Activated CD8-positive, alpha-beta memory T cell treated with anti-CD3 and anti-CD28 coated beads for 1 hour (primary cell): ENCODE measurements at places on chromosomes 1 and 21.

- no peak for DNase-seq
These were observed 122.5 kb downstream of the LHX4 start for GRCh38 chr1:180352588-180352987.

DNA sequence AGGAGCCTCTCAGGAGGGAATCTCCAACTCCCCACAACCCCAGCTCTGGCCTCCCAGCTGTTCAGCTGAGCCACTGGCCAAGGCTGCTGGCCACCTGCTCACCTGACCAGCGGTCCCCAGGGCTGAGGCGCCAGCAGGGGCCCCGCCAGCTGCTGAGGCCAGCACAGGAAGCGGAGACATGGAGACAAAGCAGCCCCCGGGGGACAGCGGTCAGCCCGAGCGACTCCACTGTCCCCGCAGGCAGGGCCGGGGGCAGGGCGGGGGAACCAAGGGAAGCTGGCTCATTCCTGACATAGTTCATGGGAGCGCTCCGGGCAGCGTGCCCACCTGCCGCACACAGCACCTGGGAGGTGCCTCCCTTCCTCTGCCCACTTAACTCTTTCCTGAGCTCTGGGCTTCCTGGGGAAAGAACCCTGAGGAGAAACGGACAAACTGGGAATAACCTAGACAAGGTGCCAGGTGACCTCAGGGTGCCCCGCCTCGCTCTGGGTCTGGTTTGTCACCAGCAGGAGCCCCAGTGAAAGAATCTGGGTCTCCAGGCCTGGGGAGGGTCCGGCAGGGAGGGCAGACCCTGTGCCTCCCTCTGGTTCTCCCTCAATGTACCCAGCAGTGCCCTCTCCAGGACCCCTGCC, 10.7 kb downstream of the EPHA2 start:
- no peak for DNase-seq

DNA sequence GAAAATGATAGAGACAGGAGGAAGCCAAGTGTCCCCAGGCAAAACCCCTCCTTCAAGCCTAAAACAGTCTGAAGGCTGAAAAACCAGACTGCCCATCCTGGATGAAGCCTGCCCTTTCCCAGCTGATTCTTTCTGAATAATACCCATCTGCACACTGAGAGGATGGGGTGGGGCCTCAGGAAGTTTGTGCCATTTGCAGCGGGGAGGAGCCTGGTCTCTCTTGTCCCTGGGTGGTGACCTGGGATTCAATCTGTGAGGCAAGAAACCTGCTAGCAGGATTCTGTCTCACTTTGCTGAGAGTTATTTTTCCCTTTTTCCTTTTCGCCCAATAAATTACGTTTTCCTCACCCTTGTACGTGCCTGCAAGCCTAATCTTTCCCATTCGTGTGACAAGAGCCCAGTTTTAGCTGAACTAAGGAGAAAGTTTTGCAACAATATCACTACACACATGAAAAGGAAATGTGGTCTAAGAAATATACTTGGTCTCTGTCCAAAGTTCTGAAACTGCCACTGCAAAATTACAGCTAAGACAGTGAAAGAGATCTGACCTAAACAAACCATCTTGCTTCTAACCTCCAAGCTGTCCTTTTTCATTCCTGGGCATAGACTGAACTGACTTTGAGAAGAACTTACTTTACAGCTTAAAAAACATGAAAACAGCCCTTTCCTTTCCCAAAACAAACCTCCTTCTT, 105.0 kb downstream of the COP1 start:
- DNase-seq: no peak

- DNase-seq: no peak
These were observed 96.3 kb upstream of the ST6GALNAC5 start for GRCh38 chr1:76770979-76771378.

- no peak for DNase-seq
These were observed 272.9 kb downstream of the NEGR1 start for GRCh38 chr1:72009173-72010093.

GRCh38 chr1:50829014-50829958, 130.8 kb downstream of the FAF1 start:
- no peak for DNase-seq

GRCh38 chr1:70057500-70057899, 147.9 kb downstream of the LRRC40 start:
- no peak for DNase-seq

- DNase-seq: no peak
These were observed 4.8 kb downstream of the PLA2G2F start for GRCh38 chr1:20143734-20144565.

- no peak for DNase-seq
These were observed 658.3 kb downstream of the LTN1 start for GRCh38 chr21:28334407-28334806.

- DNase-seq: no peak
These were observed 89.6 kb upstream of the IVNS1ABP start for GRCh38 chr1:185406691-185407009.

GRCh38 chr1:226714148-226714547, 24.9 kb downstream of the ITPKB start:
- no peak for DNase-seq

GRCh38 chr1:245609354-245610150, 454.8 kb downstream of the KIF26B start:
- DNase-seq: no peak

DNA sequence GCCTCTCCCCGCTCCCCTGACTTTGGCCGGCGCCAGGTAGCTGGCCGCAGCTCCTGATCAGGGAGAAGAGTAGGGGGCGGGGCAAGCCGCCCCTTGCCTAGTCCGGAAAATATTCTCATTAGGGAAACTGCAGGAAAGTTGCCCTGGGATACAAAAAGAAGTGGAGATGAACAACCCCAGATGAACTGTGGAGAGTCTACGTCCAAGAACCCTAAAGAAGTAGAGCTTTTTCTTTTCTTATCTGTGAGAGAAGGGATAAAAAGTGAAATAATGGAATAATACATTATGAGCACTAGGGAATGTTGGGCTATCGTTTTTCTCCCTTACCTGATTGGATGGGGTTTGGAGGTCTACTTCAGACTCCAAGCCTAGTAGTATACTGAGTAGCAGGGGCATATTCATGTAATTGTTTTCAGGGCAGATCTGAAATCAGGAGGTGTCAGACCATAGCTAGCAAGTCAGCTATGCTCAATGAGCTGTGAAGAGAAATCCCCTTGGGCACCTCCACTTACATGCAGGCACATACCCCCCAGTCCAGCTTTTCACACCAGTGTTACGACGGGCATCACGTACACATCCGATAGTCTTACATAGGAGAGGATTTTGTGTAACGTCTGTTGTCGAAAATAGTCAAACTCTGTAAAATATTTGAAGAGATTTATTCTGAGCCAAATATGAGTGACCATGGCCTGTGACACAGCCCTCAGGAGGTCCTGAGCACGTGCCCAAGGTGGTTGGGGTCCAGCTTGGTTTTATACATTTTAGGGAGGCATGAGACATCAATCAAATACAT, 1.7 kb upstream of the DUSP10 start:
- no peak for DNase-seq

- no peak for DNase-seq
These were observed 96.3 kb downstream of the ARHGEF10L start for GRCh38 chr1:17635811-17636210.

DNA sequence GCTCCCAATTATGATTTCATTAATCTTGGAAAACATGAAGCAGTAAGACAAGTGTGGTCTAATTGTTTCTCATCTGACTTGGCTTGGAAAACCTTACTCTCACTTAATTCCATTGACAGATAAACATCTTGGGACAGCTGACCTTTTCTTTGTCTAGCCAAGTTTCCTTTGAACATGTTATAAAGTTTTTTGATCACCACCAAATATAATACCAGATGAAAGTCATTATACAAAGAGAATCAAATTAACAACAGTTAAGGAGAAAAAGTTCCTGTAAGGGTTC, 50.2 kb downstream of the ALG14 start:
- DNase-seq: no peak

DNA sequence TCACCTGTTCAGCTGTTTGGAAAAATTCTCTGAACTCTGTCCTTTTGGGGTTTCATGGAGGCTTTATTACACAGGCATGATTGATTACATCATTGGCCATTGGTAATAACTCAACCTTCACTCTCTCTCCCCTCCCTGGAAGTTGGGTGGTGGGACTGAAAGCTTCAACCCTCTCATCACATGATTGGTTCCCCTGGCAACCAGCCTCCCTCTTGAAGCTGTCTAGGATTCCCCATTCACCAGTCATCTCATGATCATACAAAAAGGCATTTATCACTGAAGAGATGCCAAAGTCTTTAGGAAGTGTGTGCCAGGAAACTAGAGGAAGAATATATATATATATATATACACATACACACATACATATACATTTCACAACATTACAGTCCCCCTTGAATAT, 228.5 kb downstream of the ZNF326 start:
- no peak for DNase-seq

DNA sequence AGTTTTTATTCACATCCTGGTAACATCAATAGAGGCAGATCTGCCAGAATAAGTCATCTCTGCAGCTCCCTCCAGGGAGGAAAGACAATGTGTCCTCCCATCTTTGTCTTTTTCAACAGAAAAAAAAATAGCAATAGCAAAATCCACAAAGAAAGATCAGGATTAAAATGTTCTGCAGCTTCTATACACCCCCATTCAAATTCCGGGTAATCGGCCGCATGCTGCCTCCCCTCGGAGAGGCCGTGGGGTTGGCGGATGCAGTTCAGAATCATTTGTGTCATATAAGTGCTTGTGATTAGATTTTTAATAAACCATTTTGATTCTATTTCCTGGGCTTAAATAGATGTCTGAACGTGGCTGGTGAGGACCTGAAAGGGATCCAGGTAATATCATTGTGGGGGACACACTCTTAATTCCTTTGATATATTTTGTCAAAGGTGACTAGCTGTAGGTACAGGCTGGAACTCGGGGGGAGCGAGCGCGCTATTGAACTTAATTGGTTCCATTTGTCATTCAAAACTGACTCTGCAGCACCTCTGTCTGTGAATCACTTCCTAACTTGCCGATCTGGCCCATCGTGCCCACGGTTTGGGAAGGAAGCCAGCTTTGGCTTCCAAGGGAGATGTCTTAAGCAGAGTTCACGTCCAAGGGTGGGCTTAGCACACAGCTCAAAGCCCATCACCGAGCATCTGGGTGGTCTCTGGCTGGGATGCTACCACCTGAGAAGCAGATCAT, 85.6 kb upstream of the ARHGEF16 start:
- DNase-seq: no peak
